ENCODE measurements at places on chromosomes 16 and 17.

DNA sequence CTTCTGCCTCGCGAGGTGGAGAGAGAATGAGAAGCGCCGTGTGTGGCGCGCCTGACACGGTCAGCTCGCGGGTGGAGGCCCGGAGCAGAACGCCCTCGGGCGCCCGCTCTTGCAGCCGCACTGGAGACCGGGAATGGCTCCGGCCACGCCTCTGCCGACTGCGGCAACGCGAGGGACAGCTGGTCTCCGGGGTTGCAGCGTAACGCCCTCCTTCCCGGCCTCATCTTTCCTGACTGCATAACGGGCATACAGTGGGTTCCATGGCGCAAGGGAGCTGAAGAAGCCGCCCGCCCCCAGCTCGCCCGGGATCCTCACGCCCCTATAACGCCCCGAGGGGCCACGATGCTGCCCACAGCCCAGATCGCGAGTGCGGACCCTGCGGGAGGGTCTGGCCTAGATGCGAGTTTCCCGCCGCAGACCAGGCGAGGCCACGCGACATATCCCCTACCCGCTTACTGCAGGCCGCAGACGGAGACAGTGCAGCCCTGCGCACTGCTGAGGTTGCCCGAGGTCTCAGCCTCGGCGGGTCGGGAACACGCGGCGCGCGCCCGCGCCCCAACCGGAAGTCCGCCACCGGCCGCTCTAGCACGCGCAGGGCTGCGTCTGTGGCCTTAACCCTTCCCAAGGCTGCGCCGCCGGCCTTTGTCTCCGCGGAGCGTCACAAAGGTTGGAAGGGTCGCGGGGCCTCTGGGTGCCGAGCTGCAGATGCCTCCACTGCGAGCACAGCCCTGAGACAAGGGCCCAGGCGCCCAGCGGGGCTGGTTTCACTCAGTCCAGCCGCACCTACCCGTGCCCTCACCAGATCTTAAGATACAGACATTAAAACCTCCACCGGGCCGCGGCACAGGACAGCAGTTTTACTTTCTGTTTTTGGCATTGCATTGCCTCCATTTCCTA lies 18.8 kb downstream of the BCL7C start:
- peak; percentile 86 for DNase-seq

- no peak for DNase-seq
Measured at GRCh38 chr16:85491798-85492294, 121.3 kb upstream of the GSE1 start.

DNA sequence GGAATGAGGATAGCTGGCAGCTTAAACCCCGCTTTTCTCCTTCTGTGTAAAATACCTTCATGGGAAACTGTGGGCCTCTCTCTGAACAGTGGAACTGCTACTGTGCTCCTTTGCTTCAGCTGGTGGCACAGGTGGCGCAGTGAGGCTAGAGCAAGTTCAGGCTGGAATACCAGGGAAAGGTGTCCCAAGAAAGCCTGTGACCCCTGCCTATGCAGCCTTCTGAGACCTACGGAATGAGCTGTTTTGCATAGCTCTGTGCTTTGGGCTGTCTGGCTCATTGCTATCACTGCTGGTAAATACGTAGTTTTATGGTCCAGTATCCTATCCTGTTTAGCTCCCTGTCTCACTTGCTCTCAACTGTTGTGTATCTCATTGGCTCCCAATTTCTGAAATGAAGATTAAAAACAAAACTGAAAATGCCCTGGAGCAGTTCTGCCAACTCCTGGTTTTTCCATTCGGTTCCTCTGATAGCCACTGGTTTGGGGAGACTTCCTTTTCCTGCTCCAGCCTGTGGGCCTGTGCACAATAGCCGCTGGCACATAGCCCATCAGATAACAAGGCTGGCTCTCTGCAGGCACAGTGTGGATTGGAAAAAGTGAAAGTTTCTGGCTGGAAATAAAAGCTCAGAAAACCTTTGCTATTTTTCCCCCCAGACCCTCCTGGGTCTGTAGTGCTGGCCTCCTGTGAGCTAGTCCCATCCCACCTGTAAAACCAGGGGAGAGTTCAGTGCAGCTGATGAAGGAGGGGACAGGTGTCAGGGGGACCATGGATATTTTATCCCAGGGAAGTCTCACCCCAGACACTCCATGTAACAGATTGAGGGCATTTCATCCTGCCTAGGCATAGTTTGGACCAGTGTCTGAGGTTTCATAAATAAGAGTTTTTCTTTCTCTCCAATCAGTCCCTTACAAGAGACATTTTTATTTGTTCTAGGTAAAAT lies 24.0 kb downstream of the LIMD2 start:
- DNase-seq, result peak; percentile 94

DNA sequence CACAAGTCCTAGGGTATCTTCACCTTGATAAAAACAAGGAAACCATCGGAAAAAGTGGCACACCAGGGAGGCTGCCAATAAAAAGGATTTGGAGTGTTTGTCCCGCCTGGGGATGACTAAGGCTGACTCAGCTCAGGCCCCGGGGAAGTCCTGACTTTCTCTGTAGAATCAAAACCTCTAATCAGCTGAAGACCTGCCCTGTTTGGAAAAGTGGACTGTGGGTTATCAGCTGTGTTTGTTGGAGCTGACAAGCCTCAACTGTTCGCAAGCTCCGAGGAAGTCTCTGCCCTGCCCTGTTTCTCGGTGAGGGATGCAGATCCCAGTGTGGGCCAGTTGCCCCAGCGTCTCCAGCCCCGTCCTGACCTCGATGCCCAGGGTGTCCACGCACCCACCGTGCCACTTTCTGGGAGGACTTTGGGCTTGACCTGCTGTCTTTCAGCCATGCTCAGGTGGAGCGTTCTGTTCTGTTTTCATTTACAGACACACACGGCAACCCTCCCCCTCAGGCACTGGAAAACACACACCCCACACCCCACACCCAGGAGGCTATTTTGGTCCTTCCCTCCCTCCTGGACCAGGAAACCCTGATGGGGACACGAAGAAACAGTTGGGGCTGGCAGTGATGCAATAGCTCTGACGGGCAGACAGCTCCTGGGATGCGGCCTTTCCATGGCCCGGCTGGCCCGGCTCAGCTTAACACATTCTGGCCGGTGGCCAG lies 27.6 kb upstream of the PITPNA start:
- peak; percentile 88 for DNase-seq

DNA sequence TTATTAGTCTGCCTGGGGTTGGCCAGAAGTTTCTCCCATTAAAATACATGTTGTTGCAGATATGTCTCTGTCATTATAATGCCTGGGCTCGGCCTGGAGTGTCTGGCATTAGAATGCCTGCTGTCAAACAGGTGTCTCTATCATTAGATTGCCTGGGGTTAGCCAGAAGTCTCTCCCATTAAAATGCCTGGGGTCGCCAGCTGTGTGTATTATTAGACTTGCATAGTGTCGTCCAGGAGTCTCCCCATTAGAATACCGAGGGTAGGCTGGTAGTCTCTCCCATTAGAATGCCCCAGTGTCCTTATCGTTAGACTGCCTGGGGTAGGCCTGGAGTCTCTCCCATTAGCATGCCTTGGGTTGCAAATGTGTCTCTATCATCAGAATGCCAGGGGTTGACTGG lies 2270.8 kb downstream of the TP53TG3F start:
- no peak for DNase-seq

- DNase-seq, result no peak
Measured at GRCh38 chr16:53132406-53132805, 77.6 kb downstream of the CHD9 start.

DNA sequence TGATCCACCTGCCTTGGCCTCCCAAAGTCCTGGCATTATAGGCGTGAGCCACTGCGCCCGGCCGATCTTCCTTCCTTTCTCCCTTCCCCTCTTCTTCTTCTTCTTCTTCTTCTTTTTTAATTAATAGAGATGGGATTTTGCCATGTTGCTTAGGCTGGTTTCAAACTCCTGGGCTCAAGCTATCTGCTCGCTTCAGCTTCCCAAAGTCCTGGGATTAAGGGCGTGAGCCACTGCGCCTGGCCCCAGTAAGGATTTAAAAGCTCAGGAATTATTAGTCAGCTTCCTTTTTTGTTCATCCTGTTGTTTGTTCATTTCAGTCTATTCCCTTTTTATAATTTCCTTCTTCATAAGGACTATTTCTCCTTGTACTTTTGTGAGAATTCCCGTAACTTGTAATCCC lies 32.7 kb upstream of the LRRC37A start:
- no peak for DNase-seq

DNA sequence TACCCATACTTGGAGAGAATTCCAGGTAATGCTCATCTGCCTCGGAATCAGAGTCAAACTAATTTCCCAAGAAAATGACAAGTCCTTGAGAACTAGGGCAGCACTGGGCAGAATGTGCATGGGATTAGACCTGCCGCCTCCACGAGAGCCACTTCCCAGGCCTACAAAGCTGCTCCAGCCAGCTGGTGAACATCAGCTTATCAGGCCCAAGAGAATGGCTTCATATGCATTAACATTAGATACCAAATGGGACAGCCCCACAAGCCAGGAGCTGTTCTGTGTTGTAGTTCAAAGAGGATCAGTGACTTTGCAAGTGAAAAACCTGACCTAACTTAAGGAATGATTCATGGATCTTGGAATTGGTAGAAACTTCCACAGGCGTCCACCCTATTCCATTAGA lies 203.3 kb downstream of the CYLD start:
- DNase-seq, result no peak

- peak; percentile 65 for DNase-seq
Measured at GRCh38 chr16:10984509-10984908, 40.1 kb downstream of the CLEC16A start.

Measured in EL (cell line).